ENCODE measurements at places on chromosomes 7 and 10.

- DNase-seq, result no peak
Observed at GRCh38 chr10:28906415-28906814, 229.1 kb downstream of the BAMBI start.

GRCh38 chr10:1660815-1661214, 76.5 kb downstream of the ADARB2 start:
- DNase-seq, result no peak

DNA sequence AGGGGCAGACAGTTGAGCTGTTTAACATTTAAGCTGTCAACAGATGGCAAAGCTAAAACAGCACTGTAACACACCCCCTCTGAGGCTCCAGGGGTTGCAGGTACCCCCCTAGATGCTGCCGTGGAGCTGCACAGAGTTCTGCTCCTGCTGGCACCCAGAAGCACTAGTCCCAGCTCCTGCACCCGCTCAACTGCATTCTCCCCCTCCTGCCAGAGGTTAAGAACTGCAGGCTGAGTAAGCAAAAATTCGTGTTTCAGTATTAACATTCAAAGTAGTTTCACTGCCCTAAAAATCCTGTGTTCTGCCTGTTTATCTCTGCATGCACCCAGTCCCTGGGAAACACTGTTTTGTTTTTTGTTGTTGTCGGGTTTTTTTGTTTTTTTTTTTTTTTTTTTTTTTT, 790.8 kb upstream of the KCND2 start:
- DNase-seq, result no peak

DNA sequence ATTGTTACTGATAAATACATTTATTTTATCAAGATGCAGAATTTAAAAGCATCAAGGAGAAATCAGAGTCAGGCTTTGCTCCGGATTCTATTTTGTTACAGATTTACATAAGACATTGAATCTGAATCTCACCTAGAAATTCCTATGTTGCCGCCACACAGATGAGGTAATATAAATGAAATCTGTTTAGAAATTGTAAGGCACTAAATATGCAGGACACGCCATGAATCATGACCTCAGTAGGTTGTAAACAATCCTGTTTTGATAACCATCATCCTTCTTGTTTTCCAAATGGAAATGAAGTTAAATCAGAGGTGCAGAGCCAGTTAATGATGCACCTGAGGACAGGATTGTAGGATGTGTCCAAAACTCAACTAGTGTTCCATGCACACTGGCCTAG, 778.0 kb downstream of the MAGI2 start:
- DNase-seq, result no peak

DNA sequence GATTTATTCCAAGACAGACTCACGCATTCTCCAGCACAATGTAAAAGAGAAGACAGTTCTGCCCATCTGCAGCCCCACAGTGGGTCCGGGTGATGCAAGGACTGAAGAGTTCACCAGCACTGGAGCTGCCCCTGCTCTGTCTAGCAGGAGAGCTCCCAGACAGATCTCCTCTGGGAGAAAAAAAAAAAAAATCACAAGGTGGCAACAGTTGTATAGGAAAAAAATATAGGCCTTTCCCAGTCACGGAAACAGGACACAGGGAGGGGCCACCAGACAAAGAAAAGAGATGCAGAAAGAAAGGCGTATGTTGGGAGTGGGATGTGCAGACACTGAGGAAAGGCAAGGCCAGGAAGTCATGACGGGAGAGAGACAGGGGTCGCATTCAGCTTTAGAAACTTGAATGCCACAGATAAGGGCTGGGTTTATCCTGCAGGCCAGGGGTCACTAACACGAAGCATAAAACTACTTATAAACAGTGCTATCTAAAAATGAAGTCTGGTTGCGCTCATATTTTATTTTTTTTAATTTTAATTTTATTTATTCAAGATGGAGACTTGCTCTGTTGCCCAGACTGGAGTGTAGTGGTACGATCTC, 54.1 kb downstream of the FAM171A1 start:
- no peak for DNase-seq

DNA sequence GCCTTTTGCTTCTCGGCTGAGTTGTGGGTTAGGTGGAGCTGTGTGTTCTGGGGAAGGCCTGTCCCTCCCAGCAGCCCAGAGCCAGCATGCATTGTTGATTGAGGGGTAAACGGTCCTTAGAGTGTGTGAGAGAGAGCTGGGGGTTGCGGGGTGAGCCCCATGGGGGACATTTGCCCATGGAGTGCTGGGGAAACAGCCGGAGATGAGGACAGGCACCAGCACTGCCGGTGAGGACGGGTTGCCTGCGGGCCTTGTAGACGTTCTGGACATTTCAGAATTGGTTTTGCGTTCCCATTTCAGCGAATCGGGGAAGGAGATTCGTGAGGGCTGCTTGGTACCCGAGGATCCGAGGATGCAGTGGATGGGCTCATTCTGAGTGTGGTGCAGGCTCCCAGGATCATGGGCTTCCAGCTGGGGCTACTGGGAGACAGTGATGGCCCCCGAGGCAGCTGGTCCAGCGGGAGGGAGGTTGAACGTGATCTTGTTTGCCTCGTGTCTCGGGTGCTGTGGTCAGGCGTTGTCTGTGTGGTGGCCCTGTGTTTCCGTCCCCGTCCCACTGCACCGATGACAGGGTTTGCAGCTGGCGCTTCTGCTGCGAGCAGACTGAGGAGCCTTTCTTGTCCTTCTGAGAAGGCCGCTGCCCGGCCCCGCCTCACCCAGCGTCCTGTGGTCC, 113.9 kb downstream of the CYTH3 start:
- no peak for DNase-seq

DNA sequence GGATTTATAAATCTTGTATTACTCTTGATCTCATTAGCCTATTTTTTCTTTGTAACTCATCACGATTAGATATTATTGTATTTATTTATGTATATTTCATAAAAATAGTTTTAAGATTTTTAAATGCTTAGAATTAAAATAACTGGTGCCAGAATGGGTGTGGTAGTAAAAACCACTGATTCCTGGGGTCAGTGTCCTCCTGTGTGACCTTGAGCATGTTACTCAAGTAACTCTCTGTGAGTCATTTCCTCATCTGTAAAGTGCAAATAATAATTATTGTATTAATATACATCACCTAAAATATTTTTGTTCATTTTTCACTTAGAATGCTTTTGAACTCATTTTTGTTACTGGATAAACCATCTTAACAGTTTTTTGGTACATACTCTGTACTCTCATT, 91.3 kb upstream of the TMEM229A start:
- no peak for DNase-seq

GRCh38 chr7:50347693-50348092, 43.2 kb downstream of the IKZF1 start:
- DNase-seq, result no peak

DNA sequence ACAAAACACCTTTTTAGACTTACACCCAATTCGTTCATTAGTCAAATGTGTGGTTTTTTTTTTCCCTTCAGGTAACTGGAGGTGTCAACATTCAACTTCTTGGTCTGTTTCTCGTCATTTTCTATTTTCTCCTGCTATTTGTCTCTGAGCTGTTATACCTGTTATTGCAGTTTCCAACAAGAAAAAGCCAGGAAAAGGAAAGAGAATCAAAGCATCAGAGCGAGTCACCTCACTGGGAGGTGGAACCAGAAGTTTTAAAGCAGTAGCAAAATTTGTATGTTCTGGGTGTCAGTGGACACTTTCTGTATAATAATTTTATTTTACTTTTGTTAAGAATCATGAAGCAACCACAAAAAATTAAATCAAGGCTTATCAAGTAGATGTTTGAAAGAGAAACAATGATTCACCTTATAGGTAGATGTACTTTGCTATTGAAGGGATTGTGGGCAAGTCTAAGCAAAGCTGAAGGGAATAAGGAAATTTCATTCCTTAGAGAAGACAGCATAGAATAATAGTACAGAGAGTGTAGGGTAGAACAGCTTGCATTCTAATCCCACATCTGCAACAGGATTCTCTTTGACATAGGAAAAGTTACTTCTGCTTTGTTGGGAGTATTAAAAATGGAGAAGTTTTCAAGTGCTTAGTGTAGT, 675.8 kb downstream of the PCDH15 start:
- no peak for DNase-seq

GRCh38 chr7:112571852-112572607, 91.2 kb downstream of the LSMEM1 start:
- no peak for DNase-seq

GRCh38 chr7:127690337-127690736, 38.3 kb downstream of the SND1 start:
- DNase-seq, result no peak

- no peak for DNase-seq
Observed at GRCh38 chr7:425794-426188, 93.9 kb downstream of the PDGFA start.

DNA sequence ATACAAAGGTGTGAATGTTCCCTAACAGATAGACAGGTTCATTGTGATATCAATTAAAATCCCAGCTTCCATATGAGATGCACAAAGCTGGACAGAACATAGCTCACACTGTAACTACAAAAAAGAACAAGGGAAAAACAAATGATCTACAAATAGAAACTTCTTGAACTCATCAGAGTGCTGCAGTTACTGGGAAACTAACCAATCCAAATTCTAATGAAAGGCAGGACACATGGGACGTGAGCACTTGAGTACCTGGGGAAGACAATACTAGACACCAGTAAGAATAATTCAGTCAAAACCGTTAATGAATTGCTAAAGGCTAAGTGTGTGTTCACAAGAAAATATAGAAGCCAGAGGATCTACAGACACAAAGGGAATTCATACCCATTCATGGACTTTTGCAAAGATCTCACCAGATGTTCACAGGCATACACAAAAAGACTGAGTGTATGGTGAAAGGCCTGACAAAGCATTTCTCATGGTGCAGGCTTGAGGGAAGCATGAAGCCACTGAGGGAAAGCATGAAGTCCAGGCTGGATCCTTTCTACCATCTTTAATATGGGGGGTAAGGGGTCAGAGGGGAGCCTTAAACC, 7.8 kb upstream of the GPR22 start:
- DNase-seq, result no peak

DNA sequence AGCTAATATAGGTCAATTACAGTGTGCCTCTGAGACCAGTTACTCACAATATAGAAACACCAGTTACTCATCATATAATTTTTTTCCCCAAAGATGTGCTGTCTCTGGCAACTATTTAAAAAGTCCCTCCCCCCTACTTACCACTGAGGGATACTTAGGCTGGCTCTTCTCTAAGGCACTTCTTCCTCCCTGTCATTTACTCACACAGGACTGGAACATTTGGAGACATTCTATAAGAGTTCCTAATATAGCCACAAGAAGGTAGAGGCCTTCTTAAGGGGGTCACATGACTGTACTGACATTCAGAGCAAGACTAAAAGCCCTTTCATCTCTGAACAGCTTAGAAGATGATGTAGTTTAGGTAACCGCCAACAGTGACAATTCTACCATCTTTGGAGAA, 44.4 kb upstream of the SLIT1 start:
- DNase-seq, result no peak

DNA sequence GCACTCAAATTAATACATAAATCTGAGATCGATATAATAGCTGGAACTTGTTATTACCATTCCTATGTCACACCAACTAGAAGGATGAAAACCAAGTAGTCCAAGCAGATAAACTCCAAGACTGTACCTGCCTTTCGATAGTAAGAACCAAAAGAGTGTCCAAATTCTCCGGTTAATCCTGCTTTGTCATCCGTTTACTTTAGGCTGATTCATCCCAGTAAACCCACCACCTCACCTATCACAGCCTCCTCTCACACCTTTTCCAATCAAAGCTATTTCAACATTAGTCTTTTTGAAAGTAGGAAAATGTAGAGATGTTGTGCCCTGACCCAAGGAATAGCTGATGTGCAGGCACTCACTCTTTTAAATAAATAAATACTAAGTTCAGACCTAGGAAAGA, 177.2 kb downstream of the CTNNA3 start:
- DNase-seq, result no peak

GRCh38 chr10:72174297-72174662, 41.5 kb upstream of the ANAPC16 start:
- DNase-seq, result no peak

DNA sequence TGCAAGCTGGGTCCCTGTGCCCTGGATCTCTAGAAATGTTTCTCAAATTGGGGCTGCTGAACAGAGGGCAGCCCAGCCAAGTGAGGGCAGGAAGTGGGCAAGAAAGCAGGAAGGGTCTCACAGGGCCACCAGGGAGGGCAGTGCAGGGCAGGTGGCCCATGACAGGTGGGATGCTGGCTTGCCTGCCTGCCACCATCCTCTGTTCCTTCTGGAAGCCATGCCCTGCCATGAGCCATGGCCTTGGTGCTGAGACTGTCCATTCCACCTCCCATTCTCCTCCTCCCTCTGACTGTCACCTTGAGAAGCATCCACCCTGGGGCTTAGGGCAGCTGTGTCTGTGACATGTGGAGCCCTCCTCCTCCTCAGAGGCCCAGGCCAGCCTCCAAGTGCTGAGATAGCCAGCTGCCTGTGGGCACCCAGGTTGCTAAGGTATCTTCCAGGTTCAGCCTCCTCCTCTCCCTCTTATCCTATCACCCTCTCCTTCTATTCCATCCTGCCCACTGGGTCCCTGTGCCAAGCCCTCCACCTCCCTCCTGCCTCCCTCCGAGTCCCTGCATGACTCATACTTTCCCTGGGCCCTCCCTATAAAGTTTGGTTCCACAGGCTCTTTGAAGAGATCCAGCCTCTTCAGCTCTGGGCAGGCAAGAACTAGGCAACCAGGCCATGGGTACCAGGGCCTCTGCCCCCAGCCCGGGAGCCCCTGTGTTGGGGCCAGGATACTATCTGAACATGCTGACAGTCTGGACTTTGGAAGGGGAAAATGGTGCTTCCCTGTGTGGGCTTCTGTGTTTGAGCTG, 1.3 kb downstream of the VSIR start:
- no peak for DNase-seq

DNA sequence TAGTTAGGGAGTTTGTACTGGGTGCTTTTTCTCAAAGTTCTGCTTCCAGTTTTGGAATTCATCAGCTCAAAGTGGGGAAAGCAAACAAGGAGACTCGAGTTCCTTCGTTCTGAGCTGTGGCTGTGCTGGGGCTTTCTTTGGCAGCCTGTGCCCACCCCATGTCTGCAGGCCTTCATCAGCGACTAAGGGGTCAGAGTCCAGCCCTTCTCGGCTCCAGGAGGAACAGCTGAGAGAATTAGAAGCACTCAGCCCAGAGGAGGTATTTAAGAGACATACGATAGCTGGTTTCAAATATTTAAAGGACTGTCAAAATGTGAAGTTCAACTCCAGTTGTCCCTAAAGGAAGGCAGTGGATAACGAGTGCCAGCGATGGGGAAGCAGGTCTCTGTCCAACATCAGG, 41.3 kb downstream of the SH3PXD2A start:
- no peak for DNase-seq

- DNase-seq, result no peak
Observed at GRCh38 chr7:43869867-43870240, 537 bp upstream of the MRPS24 start.

GRCh38 chr10:31399631-31400030, 80.6 kb downstream of the ZEB1 start:
- DNase-seq, result no peak

GRCh38 chr10:53479365-53479764, 706.8 kb upstream of the MBL2 start:
- DNase-seq, result no peak

- no peak for DNase-seq
Observed at GRCh38 chr10:93827056-93827804, 66.5 kb upstream of the SLC35G1 start.

DNA sequence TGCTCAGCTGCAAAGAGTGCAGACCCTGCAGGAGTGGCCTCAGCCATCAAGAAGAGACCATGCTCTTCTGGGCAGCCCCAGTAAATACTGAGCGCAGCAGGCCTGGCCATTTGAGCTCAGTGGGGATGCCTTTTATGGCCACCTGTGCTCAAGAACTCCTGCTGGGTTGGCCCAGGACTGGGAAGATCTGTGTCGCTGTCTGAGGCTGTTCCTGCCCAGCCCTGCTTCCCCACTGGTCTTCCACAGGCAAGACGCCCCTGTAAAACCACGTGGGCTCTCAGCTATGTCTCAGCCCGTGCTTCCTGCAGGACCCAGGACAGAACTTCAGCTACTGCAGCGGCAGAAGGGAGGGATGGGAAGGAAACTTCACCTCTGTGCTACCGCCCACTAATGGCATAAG, 10.5 kb upstream of the PPIF start:
- DNase-seq, result no peak

Data from D721Med (cell line).